ENCODE measurements at places on chromosomes 16 and 17. TPM values are rescaled to one million over a fixed set of nuclear protein-coding genes. Genes with fewer than 3 reads are reported as not detected.

- H3K4me1 ChIP-seq = peaks cover 10% of the 10 kb centered on the region
- no peaks in the 10 kb centered on the region for H3K36me3 ChIP-seq
- no peak for DNase-seq
- H3K27me3 ChIP-seq = no peaks in the 10 kb centered on the region
These were observed 43.1 kb downstream of the TBCD start for GRCh38 chr17:82794781-82795482.

- H3K27me3 ChIP-seq = no peaks in the 10 kb centered on the region
- no peaks in the 10 kb centered on the region for H3K36me3 ChIP-seq
- DNase-seq = no peak
- no peaks in the 10 kb centered on the region for H3K4me1 ChIP-seq
- no peak overlapping the region for H3K27ac ChIP-seq
These were observed 656.0 kb upstream of the KIF2B start for GRCh38 chr17:53166731-53167130.

DNA sequence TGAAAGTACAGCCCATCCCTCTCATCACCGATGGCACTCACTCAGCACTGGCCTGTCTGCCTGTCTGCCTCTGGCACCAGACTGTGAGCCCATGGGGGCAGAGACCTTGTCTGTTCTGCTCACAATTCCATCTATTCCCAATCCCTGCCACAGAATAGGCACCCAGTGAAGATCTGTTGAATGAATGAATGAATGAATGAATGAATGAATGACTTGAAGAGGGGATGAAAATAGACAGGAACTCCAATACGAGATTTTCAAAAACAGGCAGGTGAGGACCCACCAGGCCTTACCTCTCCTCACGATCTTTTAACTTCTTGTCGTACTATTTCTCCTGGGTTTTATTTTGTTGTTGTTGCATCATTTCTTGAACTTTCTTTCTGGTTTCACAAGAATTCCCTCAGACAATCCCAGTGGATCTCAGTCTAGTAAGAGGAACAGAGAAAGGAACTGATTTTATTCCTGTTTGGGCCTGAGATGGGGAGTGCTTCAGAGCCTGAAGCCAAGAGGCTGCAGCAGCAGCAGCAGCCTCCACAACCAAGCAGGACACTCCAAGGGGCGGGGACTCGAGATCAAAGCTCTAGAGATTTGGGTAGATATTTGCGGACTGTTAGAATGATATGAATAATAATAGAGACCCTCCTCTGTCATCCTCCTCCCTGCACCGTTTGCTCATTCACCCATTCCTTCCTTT is 17.7 kb downstream of the KRT9 start:
- H3K4me3 ChIP-seq = no peak overlapping the region
- H3K4me1 ChIP-seq = peaks cover 9% of the 10 kb centered on the region
- H3K27me3 ChIP-seq = peaks cover 12% of the 10 kb centered on the region
- peak overlapping the region; percentile 44 for H3K27ac ChIP-seq
- H3K36me3 ChIP-seq = no peaks in the 10 kb centered on the region

DNA sequence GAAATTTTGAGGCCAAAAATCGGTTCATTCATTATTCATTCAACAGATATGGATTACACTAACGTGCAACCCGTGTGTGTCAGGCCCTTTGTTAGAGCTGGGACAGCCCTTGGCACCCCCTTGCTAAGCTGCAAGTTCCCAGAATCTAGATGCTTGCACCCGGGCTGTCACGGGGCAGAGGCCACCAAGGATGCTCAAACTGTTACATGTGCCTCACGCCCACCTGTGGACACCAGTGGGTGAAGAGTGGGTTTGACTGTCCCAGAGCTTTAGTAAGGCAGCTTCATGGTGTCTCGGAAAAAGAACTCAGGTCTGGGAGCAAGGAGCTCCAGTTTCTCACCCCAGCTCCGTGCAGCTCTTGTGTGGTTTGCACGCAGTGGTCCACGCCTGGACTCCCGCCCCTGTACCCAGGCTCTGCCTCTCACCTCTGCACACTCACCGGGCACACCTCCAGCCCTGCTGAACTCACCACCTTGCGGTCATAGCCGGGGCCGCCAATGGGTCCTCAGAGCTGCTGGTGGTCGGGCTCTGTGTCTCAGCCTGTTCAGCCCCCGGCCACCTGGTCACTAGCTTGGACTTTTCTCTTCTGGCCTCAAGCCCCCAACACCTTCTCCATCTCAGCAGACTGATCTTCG is 53.7 kb upstream of the CACNG4 start:
- DNase-seq = peak; percentile 67
- no peak overlapping the region for H3K4me3 ChIP-seq
- no peaks in the 10 kb centered on the region for H3K36me3 ChIP-seq
- H3K4me1 ChIP-seq = no peaks in the 10 kb centered on the region

- DNase-seq = no peak
- H3K36me3 ChIP-seq = no peaks in the 10 kb centered on the region
- H3K27me3 ChIP-seq = peaks cover 6% of the 10 kb centered on the region
- H3K4me1 ChIP-seq = peaks cover 35% of the 10 kb centered on the region
- no peak overlapping the region for H3K4me3 ChIP-seq
These were observed 56.0 kb upstream of the TOB1 start for GRCh38 chr17:50922107-50922506.

- H3K4me3 ChIP-seq = peak within 1 kb of the TSS; percentile 100
- H3K36me3 ChIP-seq = no peaks in the 10 kb centered on the region
- H3K27ac ChIP-seq = peak within 1 kb of the TSS; percentile 61
- H3K4me1 ChIP-seq = peaks cover 72% of the 10 kb centered on the region
- peaks cover 2% of the 10 kb centered on the region for H3K27me3 ChIP-seq
- DNase-seq = peak; percentile 96
These were observed at the start of gene DPH1 for GRCh38 chr17:2029911-2030778. Gene DPH1, plus strand, starts transcription at chr17:2030153. Its CDS starts 17 bp downstream, at chr17:2030170.

DNA sequence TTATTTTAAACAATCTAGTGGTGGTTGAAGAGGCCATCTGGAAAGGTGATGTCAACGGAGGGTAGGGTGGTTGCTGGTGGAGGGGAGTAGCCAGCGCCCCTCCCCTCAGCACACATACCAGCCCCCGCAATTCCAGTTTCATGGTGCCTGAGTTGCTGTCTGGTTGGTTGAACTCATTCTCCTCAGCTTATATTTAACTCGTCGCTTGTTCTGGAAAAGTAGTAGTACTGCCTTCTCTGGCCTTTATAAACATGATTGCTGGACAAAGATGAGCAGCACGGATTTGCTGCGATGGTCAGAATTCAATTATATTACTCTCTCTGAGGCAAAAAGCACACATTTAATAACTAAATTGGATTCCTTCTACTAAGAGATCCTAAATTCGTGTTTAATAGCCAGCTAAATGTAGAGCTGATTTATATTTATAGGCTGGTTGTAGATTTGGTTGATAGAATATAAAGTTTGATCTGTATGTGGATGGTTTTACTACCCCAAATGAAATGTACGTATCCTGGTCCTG is 238.0 kb upstream of the TBX2 start:
- no peak overlapping the region for H3K4me3 ChIP-seq
- no peak for DNase-seq
- H3K27ac ChIP-seq = no peak overlapping the region
- no peaks in the 10 kb centered on the region for H3K27me3 ChIP-seq
- peaks cover 5% of the 10 kb centered on the region for H3K36me3 ChIP-seq

GRCh38 chr16:68866933-68867332 is 23.6 kb downstream of the TANGO6 start:
- H3K36me3 ChIP-seq = no peaks in the 10 kb centered on the region
- no peak overlapping the region for H3K27ac ChIP-seq
- DNase-seq = no peak
- H3K4me3 ChIP-seq = no peak overlapping the region
- no peaks in the 10 kb centered on the region for H3K27me3 ChIP-seq
- no peaks in the 10 kb centered on the region for H3K4me1 ChIP-seq

C16orf89 gene
- total RNA-seq = 2.5 TPM

NPB gene
- not detected for total RNA-seq

NPW gene
- total RNA-seq = 0.94 TPM

HSD3B7 gene
- total RNA-seq = 14.1 TPM

APRT gene
- 92.0 TPM for total RNA-seq

Measured in spleen (tissue), 13 donors.